ENCODE measurements at places on chromosomes 5 and 9.

- DNase-seq: no peak
These were observed 73.5 kb downstream of the SLF1 start for GRCh38 chr5:94691949-94692348.

GRCh38 chr5:113093558-113093957 lies 117.0 kb downstream of the DCP2 start:
- no peak for DNase-seq

DNA sequence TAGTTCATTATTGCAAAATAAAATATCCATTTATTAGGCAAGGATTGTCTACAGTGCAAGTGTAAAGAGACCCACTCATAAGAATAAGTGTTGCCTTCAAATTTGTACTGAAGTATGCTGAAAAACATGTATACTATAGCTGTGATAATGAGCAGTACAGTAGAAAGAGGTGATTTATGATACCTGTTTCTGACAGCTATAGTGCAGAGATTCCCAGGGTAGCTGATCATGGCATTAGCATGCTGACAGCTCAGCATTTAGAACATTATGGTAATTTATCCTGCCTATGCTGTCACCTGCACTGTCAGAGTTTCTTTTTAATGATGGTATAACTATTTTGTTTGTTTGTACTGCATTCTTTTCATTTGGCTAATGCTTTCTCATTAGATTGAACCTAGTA lies 177.6 kb upstream of the TLX3 start:
- DNase-seq: no peak

GRCh38 chr9:82147798-82148425 lies 159.3 kb downstream of the SPATA31D1 start:
- DNase-seq: no peak

DNA sequence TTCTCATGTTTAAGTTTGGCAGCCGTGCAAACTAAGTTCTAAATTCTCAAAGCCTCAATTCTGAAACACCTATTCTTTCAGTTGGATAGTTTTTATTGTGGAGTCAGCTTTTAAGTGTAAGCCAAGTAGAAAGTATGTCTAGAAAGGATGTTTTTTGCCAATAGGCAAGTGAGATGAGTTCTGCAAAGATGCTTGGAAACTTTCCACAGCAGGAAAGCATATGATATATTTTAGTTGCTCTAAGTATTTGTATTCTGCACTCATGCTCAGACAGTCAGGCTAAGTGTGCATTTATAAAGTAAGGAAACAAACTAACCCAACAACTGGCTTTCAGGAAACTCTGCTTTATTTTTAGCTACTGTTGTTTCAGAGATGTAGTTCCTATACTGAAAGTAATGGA lies 67.3 kb upstream of the CDH18 start:
- no peak for DNase-seq

DNA sequence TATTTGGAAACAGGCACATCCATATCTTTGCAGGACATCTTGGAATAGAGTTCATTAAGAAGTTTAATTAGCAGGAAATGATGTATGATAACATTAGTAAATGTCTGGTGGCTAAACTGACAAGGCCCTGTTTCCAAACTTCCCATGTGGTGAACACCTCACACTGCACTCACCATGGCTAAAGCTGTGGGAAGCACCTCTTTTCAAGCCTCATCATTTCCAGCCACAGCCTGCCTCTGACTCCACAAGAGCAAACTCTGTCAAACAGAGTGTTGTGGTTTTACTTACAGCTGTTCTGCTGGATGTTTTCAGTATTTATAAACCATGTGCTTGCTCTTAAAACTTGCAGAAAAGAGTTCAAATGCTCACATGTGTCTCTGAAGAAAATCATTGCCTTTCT lies 14.9 kb upstream of the NDUFB6 start:
- DNase-seq: no peak

GRCh38 chr9:76580820-76581219 lies 121.8 kb downstream of the GCNT1 start:
- DNase-seq: no peak

- DNase-seq: no peak
These were observed 195.4 kb upstream of the MSX2 start for GRCh38 chr5:174528821-174529544.

DNA sequence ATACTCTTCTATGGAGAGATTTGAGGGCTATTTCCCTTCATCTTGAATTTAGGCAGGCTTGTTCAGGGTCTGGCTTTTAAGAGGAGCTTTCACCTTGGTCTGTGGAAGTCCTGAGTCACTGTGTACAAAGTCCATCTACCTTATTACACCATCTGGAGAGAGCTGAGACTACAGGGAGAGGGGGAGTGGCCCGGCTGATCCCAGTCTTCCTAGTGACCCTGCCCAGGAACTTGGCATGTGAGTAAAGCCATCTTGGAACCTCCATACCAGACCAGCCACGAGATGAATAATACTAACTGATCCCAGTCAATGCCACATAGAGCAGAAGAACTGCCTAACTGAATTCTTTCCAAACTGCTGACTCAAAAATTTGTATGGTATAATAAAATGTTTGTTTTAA lies 8.4 kb upstream of the IL6ST start:
- DNase-seq: no peak

- no peak for DNase-seq
These were observed 508.3 kb downstream of the EBF1 start for GRCh38 chr5:158591301-158591863.

- no peak for DNase-seq
These were observed 6.0 kb downstream of the PTAR1 start for GRCh38 chr9:69753830-69754229.

GRCh38 chr5:149951138-149951749 lies 6.7 kb upstream of the PDE6A start:
- no peak for DNase-seq

DNA sequence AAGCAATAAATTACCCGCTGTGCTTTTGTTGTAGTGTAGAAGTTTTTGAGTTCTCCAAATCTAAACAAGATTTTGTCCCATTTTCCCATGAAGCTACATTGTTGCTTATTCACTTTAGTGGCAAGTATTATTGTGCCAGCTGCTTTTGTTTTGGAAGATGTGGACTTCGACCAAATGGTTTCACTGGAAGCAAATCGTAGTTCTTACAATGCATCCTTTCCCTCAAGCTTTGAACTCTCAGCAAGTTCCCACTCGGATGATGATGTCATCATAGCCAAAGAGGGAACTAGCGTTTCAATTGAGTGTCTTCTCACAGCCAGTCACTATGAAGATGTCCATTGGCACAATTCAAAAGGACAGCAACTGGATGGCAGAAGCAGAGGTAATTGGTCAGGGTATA lies 10.9 kb downstream of the MFAP3 start:
- DNase-seq: no peak

- DNase-seq: no peak
These were observed 202.9 kb downstream of the MCTP1 start for GRCh38 chr5:95081982-95082381.

- DNase-seq: no peak
These were observed 116.0 kb downstream of the KCNIP1 start for GRCh38 chr5:170619869-170620268.

DNA sequence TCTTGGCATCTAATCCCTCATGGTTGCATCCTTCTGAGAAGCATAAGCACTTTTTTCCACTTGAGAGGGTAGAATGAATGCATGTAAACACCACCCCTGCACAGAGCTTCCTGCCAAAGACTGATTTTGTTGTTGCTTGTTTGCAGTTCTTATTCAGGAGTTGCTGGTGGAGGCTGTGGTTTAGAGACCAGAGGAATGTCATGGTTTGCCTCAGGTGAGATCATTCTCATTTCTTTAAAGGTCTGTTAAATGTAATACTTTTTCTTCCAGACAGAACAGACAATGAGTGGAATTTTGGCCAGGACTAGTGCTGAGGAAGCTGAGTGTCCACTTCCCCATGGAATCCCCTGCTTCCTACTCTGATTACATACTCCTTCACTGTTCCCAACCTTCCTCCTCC lies 3.2 kb upstream of the TNC start:
- no peak for DNase-seq

GRCh38 chr5:153617190-153617589 lies 126.7 kb downstream of the GRIA1 start:
- DNase-seq: no peak
